ENCODE measurements at places on chromosomes 3 and 15.
A peak's percentile ranks its signal among the peaks of the same experiment; 100 is the strongest.

DNA sequence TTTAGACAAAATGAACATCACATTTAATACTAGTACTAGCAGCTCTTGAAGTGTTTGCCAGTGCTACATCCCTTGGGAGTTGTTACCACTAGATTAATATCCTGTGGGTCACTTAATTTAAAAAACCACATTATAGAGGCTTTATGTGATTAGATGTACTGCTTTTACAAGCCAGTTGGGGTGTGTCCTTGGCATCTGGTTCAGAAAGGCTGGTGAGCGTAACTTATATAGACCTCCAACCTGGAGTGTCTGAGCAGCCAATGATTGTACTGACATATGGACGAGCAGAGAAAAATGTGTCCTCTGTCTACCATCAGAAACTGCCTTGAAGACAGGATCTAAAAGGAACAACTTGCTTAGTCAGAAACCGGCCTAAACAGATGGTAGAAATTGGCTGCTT lies 306.2 kb upstream of the ATP11B start:
- DNase-seq = no peak

DNA sequence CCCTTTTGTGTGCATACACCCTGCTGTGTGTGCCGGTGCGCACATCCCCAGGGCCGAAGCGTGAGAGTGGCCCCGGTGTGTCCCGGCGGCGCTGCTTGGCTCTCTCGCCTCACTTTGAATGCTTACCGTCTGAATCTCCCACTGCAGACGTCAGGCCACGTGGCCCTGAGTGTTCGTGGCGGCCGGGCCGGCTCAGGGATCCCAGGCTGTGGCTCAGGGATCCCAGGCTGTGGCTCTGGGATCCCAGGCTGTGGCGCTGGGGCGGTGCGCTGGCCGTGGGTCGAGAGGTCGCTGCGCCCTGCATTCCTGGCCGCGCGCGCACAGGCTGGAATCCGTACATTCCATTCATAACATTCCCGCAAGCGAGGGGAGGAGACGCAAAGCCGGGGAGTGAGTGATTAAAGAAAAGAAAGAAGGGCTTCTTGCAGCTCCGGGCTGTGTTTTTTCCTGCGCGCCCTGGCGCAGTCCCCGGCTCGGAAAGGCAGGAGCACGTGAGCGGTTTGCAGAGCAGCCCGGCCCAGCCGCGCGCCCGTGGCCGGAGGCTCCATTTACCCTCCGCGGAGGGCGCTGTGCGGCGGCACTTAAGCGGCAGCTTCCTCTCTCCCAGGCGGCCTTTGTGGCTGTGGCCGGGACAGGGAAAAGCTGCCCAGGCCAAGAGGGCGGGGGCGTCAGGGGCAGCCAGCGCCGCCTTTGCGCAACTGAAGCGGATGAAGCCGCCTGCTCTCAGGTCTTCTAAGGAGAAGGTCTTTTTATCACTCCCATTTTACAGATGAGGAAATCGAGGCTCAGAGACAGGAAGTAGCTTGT lies 87.0 kb upstream of the ALDH1L1 start:
- DNase-seq = no peak

- no peak for DNase-seq
Measured at GRCh38 chr3:58999134-58999773, 50.6 kb downstream of the CFAP20DC start.

GRCh38 chr15:74123131-74123429 lies 7.3 kb upstream of the ISLR2 start:
- no peak for DNase-seq

GRCh38 chr3:99789011-99789721 lies 28.5 kb upstream of the CMSS1 start:
- DNase-seq = no peak

- no peak for DNase-seq
Measured at GRCh38 chr15:80820092-80820491, 40.9 kb downstream of the CEMIP start.

GRCh38 chr3:69319652-69320051 lies 66.2 kb downstream of the FRMD4B start:
- no peak for DNase-seq

DNA sequence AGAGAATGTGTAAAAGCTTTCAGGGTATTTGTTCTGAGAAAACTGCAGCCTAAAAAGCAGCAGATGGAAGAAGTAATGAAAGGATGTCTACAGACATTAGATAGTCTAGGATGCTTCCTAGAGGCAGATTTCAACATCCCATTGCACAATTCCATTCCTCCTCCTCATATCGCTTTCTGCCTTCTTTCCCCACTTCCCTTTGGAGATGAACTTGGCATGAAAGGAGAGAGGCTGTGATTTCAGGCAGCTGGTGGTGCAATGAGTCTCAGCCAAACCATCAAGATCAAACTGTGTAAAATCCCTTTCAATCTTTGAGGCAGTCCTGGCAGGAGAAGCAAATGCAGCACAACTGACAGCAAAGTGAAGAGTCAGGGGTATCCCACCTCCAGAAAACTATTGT lies 438.7 kb upstream of the KCNMB2 start:
- DNase-seq = no peak

GRCh38 chr3:128584412-128585020 lies 66.1 kb downstream of the RPN1 start:
- peak; percentile 83 for DNase-seq

DNA sequence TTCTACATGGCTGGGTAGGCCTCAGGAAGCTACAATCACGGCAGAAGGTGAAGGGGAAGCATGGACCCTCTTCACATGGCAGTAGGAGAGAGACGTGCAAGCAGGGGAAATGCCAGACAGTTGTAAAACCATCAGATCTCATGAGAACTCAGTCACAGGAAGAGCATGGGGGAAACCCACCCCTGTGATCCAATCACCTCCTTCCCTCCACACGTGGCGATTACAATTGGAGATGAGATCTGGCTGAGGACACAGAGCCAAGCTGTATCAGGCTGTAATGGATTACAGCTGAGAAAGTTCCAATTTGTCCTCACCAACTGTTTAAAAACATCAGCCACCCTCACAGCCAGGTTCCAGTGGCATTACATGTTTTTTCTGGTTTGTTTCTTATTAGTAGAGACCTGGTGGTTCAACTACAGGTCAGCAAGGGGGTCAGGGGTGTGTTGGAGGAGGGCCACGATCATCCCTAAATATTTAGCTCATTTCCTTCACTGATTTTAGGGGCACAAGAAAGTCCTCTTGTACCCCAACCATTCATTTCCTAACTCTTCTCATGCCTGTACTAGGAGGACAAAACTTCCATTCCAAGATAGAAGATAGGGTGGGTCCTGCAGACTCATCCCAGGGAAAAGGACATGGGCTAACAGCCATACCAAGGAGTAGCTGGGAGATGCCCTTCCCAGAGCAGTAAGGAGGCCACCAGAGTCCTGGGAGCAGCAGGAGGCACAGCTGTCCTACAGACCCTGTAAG lies 54.4 kb downstream of the ANXA2 start:
- no peak for DNase-seq

GRCh38 chr3:18349197-18349798 lies 75.8 kb downstream of the SATB1 start:
- DNase-seq = no peak

DNA sequence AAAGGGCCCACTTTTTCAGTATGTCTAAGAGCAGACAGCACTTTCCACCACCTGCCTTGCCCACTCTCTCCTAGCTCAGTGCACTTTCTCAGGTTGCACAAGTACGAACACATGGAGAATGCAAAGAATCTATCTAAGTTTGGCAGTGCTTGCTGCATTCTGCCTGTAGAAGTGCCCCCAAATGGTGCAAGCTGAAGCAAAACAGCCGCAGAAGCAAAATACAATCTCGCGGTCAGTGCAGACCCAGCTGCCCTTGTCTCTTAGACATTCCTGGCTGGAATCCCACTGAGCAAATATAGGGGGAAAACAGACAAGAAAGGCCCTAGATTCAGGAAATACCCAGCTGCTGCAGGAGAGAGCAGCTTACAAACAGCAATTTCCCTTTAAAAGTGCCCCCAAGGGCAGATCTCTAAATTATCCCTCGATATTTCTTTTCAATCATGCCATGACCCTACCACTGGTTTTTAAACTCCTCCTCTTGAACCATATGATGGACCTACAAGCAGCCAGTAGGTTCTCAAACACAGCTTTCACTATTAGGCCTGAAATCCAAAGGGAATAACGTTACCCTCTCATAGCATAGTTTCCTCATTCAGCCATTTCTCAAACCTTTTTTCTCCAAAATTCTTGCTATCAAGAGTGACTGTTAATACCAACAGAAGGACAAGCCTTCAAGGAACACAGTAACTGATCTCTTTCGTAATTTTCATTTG lies 67.0 kb downstream of the TNIK start:
- DNase-seq = no peak

GRCh38 chr3:52892625-52893311 lies 4.6 kb downstream of the STIMATE start:
- no peak for DNase-seq

DNA sequence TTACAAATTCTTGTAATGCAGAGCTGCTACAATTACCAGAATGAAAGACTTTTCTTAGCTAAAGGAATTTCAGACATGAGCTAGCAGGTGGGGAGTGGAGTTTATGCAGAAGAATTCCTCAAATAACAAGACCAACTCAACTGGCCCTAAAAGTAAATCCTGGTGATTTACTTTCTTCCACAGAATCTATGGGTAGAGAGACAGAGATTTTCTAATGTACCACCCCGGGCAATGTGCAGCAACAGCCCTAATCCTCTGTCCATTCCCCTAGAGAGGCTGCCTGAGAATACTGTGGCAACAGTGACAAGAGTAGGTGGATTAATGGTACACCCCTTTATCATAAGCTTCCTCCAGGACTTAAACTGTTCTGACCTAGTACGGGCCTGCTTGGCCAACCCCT lies 55.2 kb downstream of the AQR start:
- DNase-seq = no peak

DNA sequence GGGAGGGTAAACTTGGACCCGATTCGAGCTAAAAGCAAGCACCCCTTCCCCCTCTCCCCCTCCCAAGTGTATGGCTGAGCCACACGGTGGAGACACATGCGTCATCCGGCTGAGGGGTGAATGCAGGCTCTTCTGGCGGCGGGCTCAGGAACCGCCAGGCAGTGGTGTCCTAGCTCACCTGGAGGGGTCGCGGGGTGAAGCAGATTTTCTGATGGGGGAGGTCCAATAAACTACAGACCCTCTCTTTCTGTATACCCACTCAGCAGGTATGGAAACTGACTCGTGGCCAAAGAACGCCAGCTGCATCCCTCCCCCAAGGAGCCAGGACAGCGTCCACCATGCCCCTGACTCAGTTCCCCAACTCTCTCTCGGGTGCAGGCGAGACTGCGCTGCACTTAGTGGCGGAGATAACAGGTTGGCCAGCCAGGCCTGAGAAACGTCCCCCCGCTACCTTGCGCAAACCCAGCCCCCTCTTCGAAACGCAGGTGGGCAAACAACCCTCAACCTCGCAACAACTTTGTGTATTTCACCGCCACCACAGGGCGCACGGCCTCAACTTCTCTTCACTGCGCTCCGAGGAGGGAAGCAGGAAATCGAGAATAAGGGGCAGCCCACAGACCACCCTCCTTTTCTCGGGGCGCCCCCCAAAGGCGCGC lies 1.3 kb downstream of the MAGI1 start:
- DNase-seq = no peak

DNA sequence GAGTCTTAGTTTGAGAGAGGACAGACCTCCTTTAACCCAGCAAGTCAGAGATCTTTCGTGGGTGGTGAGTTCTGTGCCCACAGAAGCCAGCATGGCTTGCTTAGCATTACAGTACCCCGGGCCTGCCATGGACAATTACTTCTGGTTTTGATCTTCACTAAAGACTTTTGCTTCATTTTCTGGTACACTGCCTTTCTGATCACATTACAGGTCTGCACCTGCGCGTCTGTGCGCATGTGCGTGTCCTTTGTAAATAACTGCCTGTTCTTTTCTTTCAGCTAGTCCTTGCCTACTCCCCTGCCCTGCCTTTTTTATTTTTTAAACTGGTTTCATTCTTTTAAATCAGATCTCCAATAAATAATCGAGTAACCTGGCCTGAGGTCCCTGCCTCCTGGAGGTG lies 57.1 kb upstream of the CMTM8 start:
- DNase-seq = no peak

DNA sequence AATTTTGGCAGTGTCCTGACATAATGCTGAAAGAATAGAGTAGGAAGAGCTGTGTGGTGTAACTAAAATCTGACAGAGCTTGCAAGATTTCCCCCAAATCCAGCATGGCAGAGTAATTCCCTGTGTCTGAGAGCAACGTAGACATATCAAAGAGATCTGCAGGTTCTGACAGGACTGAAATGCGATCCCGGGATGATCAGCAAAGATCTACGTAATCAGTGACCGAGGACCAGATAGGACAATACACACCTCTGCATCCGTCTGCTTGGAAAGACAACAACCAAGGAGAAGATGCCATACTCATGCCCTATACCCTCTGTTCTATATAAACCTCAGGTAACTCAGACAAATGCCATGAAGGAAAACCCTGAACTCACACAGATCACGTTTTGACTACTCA lies 26.6 kb upstream of the SYNPR start:
- DNase-seq = no peak

DNA sequence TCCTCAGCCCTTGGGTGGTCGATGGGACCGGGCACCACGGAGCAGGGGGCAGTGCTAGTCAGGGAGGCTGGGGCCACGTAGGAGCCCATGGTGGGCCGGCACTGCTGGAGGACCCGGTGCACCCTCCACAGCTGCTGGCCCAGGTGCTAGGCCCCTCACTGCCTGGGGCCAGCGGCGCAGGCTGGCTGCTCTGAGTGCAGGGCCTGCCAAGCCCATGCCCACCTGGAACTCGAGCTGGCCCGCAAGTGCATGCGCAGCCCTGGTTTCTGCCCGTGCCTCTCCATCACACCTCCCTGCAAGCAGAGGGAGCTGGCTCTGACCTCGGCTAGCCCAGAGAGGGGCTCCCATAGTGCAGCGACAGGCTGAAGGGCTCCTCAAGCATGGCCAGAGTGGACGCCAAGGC lies 42.1 kb downstream of the KLHDC8B start:
- no peak for DNase-seq

DNA sequence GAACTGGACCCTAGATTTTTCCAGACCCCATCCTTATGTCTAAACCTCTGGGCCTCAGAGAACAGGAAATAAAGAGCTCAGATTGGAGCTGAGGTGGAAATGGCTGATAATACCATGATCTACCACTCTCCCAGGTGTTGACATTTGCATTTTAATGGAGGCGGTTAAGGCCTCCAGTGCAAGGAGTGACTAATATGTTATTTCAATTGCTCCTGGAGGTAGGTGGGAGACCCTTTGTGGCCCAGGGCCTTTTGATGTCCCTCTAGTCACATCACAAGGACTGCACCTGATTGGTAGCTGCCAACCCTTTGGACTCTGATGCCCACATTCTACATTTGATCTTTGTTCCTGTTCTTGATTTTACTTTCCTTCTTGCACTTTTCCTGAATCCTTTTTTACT lies 9.0 kb upstream of the ADCY5 start:
- DNase-seq = no peak

GRCh38 chr3:124858275-124858674 lies 28.9 kb downstream of the ITGB5 start:
- DNase-seq = no peak

GRCh38 chr3:71514621-71515020 lies 68.9 kb downstream of the FOXP1 start:
- peak; percentile 63 for DNase-seq

DNA sequence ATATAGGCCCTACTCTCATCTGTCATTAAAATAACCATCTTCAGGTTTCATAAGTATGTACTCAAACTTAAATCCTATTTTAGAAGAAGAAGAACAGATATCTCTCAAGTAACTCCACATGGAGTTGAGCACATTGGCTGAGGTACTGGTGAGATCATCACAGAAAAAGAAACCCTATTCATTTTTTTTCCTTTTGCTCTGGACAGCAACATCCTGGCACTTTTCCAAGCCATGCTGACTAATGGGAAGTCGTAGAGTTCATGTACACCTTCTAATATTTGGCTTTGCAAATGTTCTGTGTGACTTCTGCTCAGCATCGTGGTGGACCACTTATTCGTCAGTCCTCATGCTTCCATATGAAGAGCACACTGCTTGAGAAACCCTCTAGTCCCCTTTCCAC lies 336.0 kb upstream of the KCNH8 start:
- peak; percentile 67 for DNase-seq

Data from RWPE2 (cell line).